ENCODE measurements at places on chromosomes 1 and 21.

- DNase-seq, result no peak
These were observed 123.8 kb upstream of the RAB4A start for GRCh38 chr1:229147072-229147471.

DNA sequence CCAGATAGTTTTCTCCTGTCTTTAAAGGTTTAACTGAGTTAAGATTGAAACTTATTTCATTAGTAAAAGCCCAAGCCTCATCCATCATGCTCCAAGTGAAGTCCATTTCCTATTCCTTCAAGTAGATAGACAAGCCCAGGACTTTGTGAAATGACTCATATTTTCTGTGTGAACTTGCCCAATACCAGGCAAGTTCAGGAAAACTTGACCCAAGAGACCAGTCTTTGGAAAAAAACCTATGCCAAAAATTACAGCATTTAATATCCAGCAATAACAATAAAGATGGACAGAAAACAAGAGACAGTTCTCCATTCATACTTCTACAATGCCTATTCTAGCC is 405 bp upstream of the RAB29 start:
- DNase-seq, result peak; percentile 25

DNA sequence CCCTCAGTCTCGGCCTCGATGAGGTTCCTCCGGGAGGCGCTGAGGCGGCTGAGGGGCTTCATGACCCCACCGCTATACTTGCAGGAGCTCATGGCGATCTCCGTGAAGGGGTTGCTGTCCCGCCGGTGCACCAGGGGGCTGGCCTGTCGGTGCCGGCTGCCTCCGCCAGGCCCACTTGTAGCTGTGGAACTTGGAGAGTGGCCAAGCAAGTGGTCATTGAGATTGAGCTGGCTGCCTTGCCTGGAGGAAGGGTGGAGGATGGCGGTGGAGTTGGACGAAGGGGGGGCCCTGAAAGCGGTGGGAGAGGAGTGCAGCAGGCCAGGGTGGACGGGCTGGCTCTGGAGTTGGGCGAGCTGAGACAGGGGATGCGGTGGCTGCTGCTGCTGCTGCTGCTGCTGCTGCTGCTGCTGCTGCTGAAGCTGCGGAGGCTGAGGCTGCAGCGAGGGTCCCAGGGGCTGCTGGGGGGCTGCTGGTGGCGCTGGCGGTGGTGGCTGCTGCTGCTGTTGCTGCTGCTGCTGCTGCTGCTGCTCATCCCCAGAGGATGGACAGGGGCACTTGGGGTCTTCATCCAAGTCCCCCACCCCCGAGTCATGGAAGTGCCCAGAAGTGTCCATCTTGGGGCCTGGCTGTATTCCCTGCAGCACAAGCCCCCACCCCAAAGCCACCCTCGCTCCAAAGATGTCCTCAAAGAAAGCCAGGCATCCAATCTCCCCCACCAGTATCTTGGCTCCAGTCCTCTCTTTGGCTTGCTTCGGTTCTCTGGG is 548 bp downstream of the KCNN3 start:
- DNase-seq, result no peak

GRCh38 chr1:90850181-90850897 is 133.2 kb upstream of the BARHL2 start:
- peak; percentile 73 for DNase-seq

- no peak for DNase-seq
These were observed 2.2 kb downstream of the TNFRSF4 start for GRCh38 chr1:1211541-1212441.

GRCh38 chr1:219442611-219443061 is 170.3 kb downstream of the ZC3H11B start:
- DNase-seq, result peak; percentile 46

DNA sequence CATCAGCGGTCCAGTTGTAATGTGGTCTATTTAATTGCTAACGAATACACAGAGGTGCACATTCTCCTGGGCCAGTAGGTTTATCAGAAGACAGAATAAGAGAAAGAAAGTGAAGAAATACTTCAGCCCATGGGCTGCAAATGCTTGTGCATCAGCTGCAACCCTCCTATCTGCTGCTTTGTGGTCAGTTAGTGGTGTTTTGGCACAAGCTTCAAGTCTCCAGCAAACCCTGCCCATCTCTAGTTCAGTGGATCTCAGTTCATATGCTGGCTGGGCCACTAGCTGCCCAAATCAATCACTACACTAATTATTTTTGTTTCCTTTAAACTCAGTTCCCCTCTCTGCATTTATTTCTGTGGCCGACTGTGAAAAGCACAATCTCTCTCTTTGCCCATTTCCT is 124.2 kb downstream of the KCNJ6 start:
- no peak for DNase-seq

DNA sequence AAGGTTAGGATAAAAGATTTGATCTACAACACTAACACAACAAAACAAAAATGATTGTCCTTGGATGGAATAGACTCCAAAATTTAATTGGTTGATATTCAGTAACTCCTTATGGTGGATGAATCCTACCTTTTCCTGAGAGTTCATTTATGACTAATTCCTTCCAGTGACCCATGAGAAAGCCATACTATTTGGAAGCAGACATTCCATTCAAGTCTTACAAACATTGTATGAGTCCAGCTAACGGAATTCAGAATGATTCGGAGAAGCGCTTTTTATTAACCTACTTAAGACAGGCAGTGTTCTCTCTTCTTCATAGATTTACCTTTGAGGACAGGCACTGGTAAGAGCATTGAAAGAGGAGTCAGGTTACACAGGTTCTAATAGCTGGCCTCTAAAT is 155.6 kb upstream of the ZNF648 start:
- DNase-seq, result no peak

DNA sequence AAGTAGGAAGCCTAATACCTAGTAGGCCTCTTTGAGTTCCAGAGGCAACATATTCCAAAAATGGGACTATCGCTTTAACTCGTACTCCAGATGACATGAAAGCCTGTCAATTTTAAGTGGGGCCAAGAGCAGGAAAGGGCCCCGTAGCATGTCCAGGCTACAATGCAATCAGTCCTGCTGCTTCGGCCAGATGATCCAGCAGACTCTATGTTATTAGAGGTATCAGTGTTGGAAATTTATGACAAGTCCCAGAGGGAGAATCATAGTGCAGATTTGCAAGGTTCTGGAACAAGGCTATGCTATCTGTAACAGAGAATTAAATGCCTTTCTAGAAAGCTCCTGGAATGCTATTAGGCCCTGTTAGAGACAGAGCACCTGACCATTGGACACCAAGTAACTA is 56.7 kb upstream of the SRP9 start:
- no peak for DNase-seq

DNA sequence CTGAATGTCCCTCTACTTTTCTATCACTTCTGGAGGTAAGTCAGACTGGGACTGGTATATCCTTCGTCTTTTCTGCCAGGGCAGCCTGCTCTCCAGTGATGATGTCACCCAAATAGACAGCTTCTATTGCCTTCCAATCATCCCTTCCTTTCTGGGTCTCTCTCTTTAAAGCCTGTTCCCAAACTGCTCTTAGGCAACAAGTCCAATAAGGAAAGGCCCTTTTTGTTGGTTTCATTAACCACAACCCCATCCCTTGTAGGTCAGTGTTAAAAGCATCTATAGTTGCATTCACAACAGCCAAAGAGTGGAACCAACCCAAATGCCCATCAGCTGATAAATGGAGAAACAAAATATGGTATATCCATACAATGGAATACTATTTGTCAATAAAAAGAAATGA is 114.4 kb downstream of the CNIH3 start:
- DNase-seq, result no peak

DNA sequence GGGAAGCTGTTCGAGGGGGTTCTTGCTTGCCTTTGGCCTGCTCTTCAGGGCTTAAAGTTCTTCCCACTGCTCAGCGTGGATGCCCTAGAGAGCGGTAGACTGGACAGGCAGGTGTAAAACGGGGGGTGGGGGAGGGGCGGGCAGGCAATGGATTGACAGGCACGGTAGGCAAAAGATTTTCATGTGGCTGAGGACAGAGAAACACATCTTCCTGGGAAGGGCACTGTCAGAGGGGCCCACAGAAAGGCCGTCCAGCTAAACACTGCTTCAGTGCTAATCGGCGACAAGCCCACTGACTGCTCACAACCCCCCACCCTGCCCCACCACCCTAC is 412 bp downstream of the ABCA4 start:
- DNase-seq, result no peak

GRCh38 chr21:37790905-37791304 is 125.4 kb downstream of the KCNJ6 start:
- peak; percentile 24 for DNase-seq

DNA sequence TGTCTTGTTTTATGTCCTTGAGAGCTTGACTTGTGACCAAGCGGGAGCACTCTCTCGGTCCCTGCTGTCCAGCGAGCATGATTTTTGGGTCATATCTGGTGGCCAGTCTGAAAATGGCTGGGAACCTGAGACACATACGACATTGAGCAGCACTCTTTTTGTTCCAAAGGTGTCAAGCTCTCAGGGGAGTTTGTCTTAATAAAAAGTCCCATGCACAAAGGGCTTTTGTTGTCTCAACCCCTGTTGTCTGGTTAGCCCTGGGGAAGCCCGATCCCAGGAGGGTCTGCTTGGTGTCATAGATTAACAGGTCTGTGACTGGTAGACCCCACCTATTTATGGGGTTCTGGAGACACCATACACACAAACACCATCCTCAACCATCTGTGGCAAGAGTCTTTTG is 57.8 kb upstream of the KLHDC7A start:
- DNase-seq, result no peak

DNA sequence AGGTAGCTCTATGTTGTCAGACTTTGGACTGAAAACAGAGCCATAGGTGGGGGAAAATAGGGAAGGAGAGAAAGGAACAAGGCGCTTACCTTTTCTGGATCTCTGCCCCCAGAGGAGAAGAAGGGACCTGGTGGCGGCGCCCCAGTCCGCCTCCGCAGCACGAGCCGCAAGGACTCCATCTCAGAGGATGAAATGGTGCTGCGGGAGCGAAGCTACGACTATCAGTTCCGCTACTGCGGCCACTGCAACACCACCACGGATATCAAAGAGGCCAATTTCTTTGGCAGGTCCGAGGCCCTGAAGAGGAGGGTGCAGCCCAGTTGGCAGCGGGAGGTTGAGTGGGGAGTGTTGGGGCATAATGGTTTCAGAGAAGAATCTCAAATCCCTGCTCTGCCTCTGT is 18.5 kb upstream of the TMEM222 start:
- DNase-seq, result no peak

DNA sequence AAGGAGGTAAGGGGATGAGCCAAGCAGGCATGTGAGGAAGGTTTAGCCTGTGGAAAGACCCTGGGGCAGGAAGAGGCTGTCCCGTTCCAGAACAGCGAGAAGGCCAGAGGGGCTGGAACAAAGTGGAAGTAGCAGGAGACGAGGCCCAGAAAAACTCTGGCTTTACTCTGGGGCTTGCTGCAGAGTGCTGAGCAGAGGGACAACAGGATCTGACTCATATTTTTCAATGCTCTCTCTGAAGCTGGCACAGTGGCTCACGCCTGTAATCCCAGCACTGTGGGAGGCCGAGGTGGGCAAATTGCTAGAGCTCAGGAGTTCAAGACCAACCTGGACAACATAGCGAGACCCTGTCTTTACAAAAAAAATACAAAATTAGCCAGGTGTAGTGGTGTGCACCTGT is 52.4 kb upstream of the PAX7 start:
- DNase-seq, result no peak

DNA sequence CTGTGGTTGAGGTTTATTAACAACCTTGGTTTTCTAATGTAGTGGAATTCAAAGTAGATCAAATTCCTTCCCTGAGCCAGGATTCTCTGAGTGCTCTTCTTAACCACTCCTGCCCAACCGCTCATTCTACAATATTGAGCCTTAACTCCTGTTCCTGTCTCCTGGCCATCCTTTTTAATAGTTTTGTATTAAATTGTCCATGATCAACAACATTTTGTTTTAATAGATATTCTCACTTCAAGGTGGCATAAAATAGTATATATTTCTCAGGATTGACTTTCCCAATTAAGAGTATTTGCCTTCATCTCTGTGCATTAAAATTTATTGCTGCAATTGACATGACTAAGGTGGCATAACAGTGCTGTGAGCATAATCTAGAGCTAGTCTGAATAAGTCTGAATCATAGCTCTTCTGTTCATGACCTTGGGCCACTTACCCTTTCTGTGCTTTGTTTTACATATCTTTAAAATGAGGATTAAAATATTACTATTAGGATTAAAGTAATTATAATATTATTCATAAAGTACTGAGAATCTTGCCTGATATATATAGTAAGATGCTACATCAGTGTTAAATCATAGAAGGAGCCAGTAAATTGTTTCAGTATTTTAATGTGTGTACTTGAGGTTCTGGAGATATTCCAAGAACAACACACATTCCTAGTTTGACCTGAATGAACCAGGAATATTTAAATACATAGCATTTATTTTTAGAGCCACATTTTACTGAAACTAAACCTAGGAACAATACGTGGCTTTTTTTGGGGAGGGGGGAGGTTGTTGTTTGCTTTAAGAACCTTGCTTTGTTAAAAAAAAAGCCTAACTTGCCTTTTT is 76.4 kb downstream of the ADGRL2 start:
- DNase-seq, result peak; percentile 8

DNA sequence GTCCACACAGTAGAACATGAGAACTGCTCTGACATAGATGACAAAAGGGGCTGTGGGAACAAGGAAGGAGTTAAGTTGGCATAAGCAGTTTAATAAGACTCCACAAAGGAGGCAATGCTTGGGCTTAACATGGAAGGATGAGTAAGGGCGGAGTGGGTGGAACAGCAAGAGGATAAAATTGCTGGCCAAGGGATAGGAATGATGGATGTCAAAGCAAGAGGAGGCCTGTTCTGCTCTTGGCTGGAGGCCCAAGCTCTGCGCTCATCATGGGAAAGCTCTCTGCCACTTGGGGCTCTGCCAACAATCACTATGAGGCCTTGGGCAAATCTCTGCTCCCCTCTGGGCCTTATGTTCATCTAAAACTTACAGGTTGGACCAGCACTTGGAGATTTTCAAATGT is 98.3 kb upstream of the CAMK1G start:
- DNase-seq, result peak; percentile 79

GRCh38 chr1:65792669-65793358 is at the start of gene PDE4B:
Gene PDE4B, plus strand, starts transcription at chr1:65792895.
- no peak for DNase-seq

- DNase-seq, result peak; percentile 70
These were observed at the start of gene PTGFRN for GRCh38 chr1:116909512-116910378. Gene PTGFRN, plus strand, starts transcription at chr1:116909916. Its CDS starts 288 bp downstream, at chr1:116910204.

DNA sequence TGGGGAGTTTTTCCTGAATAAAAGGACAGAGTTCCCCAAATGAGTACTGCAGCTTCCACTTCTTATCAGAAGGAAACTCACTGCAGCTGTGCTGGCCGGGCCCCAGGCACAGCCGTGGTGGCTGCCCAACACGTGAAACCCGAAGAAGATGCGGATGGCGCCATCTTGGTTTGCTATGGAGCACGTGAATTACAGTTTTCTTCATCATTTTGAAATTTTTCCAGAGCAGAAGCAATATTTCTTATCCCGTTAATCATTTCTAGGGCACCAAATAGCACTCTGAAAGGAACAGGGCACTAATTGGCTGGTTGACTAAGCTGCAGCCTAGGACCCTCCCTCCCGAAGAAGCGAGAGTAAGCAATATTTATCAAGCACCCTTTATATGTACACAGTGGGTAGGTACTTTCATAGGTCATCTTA is 63.2 kb upstream of the EPS8L3 start:
- no peak for DNase-seq
